Activated CD8-positive, alpha-beta memory T cell treated with anti-CD3 and anti-CD28 coated beads, Interleukin-2, amount 10 ng/mL, durations not matched to agents 7 days and 5 days (primary cell): ENCODE measurements at places on chromosomes 16 and 17. TPM values are rescaled to one million over a fixed set of nuclear protein-coding genes. Genes with fewer than 3 reads are reported as not detected.
A peak's percentile ranks its signal among the peaks of the same experiment; 100 is the strongest.

GRCh38 chr16:28561557-28562187 is 8.0 kb downstream of the SGF29 start:
- no peak for DNase-seq

DNA sequence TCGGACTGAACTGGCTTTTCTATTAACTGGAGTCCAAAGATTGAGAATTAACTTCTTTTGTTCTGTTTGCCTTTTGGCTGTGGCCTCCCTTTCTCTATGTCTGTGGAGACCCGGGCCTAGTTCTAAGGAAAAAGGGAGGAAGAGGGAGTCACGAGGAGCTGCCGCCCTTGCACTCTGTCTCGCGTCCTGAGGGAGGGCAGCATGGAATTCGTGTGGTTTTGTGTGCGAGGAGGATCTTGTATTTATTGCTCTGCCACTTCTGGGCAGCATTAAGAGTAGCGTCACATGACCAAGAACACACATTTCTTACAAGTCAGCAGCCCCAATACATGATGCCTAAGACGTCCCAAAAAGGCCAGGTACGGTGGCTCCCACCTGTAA is 23.6 kb downstream of the METTL22 start:
- DNase-seq, result no peak

GRCh38 chr17:30450125-30451027 is 26.8 kb upstream of the GOSR1 start:
- DNase-seq, result no peak

- DNase-seq, result peak; percentile 82
Observed at GRCh38 chr17:27878776-27879562, 14.2 kb downstream of the LYRM9 start.

GRCh38 chr17:81396278-81396721 is 1.0 kb downstream of the BAHCC1 start:
- no peak for DNase-seq

- no peak for DNase-seq
Observed at GRCh38 chr16:64469351-64469750, 652.5 kb downstream of the CDH11 start.

DNA sequence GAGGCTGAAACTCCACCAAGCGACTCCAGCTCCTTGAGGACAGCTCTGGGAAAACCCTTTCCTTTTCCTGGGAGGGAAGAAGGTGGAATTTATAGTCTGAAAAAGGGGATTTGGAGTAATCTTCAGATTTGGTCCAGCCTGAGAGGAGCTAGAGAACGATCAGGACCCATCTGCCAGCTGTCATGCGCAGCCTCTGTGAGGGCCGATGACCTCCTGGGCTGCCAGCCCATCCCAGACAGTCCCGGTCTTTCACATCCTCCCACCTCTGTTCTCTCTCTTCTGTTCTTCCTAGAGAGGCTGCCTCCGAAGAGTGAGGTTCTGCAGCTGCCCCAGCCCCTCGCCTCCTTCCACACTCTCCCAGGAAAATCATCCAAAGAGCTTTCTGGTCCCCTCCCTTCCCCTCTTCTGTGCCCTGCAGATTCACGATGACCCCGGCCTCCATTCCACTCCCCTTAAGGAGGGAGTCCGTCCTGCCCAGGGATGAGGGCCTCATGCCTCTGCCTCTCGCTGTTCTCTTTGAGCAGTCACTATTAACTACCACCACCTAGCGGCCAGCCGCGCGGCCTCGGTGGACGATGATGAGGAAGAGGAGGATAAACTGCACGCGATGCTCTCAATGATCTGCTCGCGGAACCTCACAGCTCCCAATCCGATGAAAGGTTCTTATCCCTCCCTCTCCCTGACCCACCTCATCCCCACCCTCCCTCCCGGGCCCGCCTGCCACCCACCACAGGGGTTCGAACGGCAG is 29.6 kb downstream of the SGSM2 start:
- no peak for DNase-seq

DNA sequence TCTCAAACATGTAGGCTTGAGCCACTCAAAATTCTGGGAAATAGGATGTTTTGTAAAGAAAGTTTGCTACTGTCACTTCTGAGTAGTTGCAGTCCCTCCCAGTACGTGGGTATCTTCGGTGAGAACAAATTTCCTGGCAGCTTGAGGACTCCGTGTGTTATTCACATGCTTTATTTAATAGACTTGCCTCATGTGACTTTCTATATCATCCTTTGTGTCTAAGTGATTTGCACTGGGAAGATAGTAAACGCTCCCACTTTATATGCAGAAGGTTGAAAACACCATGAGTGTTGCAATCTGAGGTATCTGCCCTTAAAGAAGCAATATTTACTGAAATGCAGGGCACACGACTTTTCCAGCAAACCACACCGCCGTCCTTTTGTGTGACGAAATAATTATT is 643.7 kb downstream of the MAF start:
- no peak for DNase-seq

DNA sequence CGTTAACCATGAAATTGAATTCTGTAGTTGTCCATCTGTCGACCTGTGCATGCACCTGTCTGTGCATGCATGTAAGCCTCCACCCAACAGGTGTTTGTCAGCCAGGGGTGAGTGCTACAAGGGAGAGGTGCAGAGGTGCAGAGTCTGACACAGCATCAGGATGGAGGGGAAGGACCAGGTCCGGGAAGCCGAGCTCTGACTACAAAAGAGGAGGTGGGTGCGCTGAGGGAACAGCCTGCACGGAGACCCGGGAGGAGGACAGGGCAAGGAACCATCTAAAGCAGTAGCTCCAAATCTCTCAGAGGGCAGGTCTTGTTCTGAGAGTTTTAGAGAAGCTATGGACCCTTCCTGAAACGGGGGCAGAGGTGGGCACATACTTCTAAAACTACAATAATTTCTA is 54.1 kb downstream of the B9D1 start:
- no peak for DNase-seq

GRCh38 chr16:82263521-82264143 is 93.6 kb upstream of the MPHOSPH6 start:
- DNase-seq, result peak; percentile 64

DNA sequence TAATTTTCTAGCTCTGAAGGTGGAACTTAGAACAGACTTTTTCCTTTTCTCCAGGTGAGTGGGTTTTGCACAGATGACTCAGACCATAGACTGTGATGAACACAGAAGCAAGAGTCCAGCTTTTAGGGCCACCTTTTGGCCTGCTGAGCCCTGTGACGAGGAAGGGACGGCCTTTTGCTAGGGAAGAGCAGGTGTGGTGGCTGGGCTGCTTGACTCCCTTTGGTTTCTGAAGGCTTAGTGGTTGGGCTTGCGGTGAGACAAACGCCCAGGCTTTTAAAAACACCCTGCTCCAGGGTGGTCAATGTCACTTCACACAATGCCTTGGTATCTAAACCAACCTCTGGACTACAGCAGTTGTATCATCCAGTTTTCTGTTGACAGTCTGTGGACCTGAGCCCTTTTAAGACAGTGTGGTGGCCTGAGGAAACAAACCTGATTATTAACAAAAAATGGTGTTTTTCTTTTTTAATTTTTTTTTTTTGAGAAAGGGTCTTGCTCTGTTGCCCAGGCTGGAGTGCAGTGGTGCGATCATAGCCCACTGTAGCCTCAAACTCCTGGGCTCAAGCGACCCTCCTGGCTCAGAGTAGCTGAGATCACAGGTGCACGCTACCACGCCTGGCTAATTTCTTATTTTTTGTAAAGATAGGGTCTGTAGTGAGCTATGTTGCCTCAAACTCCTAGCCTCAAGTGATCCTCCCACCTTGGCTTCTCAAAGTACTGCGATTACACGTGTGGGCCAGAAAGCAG is 134.0 kb downstream of the SNX29 start:
- DNase-seq, result no peak

DNA sequence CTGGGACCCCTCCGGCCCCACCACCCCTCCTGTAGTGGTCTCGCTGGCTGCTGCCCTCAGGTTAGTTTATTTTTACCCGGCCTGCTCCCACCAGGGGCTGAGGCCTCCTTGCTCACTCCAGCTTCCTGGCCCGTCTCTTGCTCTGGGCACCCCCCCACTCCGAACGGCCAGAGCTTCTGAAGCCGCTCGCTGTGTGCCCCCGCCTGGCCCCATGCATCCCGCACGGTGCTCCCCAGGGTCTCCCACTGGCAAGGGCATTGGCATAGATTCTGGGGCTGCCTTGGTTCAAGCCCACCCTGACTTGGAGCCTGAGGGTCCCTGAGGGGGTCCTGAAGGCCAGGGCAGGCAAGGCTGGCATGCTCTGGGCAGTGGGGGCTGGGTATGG is 186.4 kb downstream of the SEC14L1 start:
- DNase-seq, result no peak

- DNase-seq, result no peak
Observed at GRCh38 chr16:71249399-71249798, 18.9 kb upstream of the HYDIN start.

The C16orf82 gene
- total RNA-seq, result not detected

The OTOA gene
- total RNA-seq, result 0.38 TPM

The MGAT5B gene
- 0.18 TPM for total RNA-seq

The OR1A2 gene
- total RNA-seq, result not detected
